ENCODE measurements at places on chromosomes 11 and 22.
A peak's percentile ranks its signal among the peaks of the same experiment; 100 is the strongest.

GRCh38 chr22:37259540-37260029, 15.5 kb upstream of the RAC2 start:
- H3K36me3 ChIP-seq, result no peaks in the 10 kb centered on the region
- peak overlapping the region; percentile 61 for H3K4me3 ChIP-seq
- peak; percentile 51 for DNase-seq
- peaks cover 74% of the 10 kb centered on the region for H3K27me3 ChIP-seq
- H3K4me1 ChIP-seq, result peaks cover 32% of the 10 kb centered on the region

- no peaks in the 10 kb centered on the region for H3K27me3 ChIP-seq
- H3K4me1 ChIP-seq, result peaks cover 20% of the 10 kb centered on the region
- DNase-seq, result no peak
- no peaks in the 10 kb centered on the region for H3K36me3 ChIP-seq
These were observed 451.3 kb upstream of the KIRREL3 start for GRCh38 chr11:127451861-127452260.

- H3K27me3 ChIP-seq, result peaks cover 4% of the 10 kb centered on the region
- H3K36me3 ChIP-seq, result peaks cover 41% of the 10 kb centered on the region
- peaks cover 31% of the 10 kb centered on the region for H3K4me1 ChIP-seq
- DNase-seq, result no peak
These were observed 11.2 kb downstream of the LARGE1 start for GRCh38 chr22:33909075-33909458.

GRCh38 chr11:118226781-118227180, 2.0 kb upstream of the JAML start:
- DNase-seq, result no peak
- H3K27me3 ChIP-seq, result peaks cover 38% of the 10 kb centered on the region
- no peak overlapping the region for H3K27ac ChIP-seq
- no peaks in the 10 kb centered on the region for H3K4me1 ChIP-seq
- no peak overlapping the region for H3K4me3 ChIP-seq

GRCh38 chr11:111983187-111983986, 41.8 kb upstream of the DLAT start:
- H3K4me3 ChIP-seq, result peak overlapping the region; percentile 19
- DNase-seq, result peak; percentile 48
- no peaks in the 10 kb centered on the region for H3K27me3 ChIP-seq
- H3K4me1 ChIP-seq, result peaks cover 39% of the 10 kb centered on the region

DNA sequence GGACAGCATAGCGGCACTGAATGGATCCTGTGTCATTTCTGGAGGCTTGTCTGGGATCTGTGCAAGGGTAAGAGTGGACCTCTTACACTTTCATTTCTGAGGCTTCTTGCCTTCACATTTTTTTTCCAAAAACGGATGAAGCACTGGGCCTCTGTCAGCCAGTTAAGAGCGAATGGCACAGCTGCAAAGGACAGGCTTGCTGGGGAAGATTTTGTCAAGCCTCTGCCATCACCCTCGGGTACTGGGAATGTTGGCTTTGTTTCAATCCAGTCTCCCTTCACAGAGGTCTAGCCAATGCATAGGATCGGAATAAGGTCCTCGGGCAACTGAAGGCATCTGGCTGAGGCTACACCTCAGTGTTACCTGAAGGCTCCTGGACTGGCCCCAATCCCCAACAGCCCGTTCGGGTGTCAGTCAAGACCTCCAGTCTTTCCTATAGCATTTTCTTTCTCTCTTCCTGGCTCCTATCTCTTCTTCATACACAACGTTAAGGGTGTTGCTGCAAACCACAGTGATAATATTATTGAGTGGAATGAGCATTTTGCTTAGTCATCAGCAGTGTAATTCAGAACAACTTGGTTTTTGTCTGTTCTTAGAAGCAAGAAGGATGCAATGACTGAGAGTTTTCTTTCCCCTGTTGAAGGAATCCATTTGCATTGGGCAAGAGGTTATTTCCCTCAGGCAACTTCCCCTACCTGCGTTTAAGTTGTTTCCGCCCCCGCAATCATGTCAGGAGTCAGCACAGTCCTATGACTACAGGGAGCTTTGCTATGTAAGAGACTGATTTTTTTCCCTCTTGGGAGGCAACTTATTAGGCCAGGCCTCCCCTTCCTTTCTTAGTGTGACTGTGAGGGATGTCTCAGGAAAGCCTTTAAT, 22.8 kb downstream of the NPAT start:
- H3K27me3 ChIP-seq, result no peaks in the 10 kb centered on the region
- peak overlapping the region; percentile 70 for H3K27ac ChIP-seq
- peaks cover 11% of the 10 kb centered on the region for H3K4me1 ChIP-seq
- no peak overlapping the region for H3K4me3 ChIP-seq
- H3K36me3 ChIP-seq, result peaks cover 61% of the 10 kb centered on the region
- DNase-seq, result no peak

- no peak overlapping the region for H3K4me3 ChIP-seq
- H3K36me3 ChIP-seq, result peaks cover 2% of the 10 kb centered on the region
- no peaks in the 10 kb centered on the region for H3K27me3 ChIP-seq
- H3K4me1 ChIP-seq, result peaks cover 24% of the 10 kb centered on the region
- no peak for DNase-seq
These were observed 196.2 kb downstream of the TBC1D22A start for GRCh38 chr22:46958658-46959057.

GRCh38 chr11:22192642-22193347, at the start of gene ANO5:
TSS of gene ANO5 (plus strand) at chr11:22193085. CDS start at chr11:22193493, 408 bp downstream.
- H3K36me3 ChIP-seq, result no peaks in the 10 kb centered on the region
- peaks cover 70% of the 10 kb centered on the region for H3K27me3 ChIP-seq
- peaks cover 18% of the 10 kb centered on the region for H3K4me1 ChIP-seq
- H3K27ac ChIP-seq, result no peak within 1 kb of the TSS

- H3K27me3 ChIP-seq, result peaks cover 9% of the 10 kb centered on the region
- peaks cover 5% of the 10 kb centered on the region for H3K36me3 ChIP-seq
- no peak overlapping the region for H3K4me3 ChIP-seq
These were observed 32.9 kb upstream of the CD5 start for GRCh38 chr11:61069427-61069826.

- H3K4me3 ChIP-seq, result no peak overlapping the region
- no peak for DNase-seq
- no peaks in the 10 kb centered on the region for H3K36me3 ChIP-seq
- H3K27me3 ChIP-seq, result peaks cover 36% of the 10 kb centered on the region
- no peak overlapping the region for H3K27ac ChIP-seq
These were observed 15.6 kb downstream of the SIAE start for GRCh38 chr11:124657904-124658303.

DNA sequence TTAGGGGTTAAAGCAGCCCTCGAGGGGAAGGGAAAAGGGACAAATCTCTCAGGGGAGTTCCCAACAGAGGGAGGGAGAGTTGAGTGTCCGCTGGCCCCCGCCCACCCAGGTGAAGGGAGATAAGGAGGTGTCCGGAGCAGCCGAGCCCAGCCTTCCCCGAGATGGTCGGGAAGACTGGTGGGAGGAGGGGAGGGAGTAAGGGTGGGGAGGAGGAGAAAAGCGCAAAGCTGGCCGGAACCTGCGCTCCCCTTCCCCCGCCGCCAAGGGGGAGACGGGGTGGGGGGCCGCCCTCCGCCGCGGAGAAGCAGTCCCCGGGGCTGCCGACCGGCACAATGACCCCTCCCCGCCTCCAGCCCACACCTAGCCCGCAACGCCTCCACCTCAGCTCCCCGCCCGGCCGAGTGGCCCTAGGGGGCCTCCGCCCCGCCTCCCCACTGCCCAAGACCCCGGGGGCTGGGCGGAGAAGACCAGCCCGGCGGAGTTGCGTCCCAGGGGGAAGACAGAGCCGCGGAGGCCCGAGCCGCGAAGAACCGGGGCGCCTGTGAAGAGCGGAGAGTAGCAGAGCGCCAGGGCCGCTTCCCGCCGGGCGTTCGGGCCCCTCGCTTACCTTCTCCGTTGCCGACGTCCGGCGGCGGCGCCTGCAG, 479 bp downstream of the RSF1 start:
- peaks cover 32% of the 10 kb centered on the region for H3K36me3 ChIP-seq
- DNase-seq, result peak; percentile 63
- H3K4me1 ChIP-seq, result peaks cover 26% of the 10 kb centered on the region
- peaks cover 3% of the 10 kb centered on the region for H3K27me3 ChIP-seq
- H3K27ac ChIP-seq, result peak overlapping the region; percentile 97
- H3K4me3 ChIP-seq, result peak overlapping the region; percentile 99

- no peak for DNase-seq
- peaks cover 76% of the 10 kb centered on the region for H3K4me1 ChIP-seq
- H3K27me3 ChIP-seq, result no peaks in the 10 kb centered on the region
- peaks cover 54% of the 10 kb centered on the region for H3K36me3 ChIP-seq
These were observed 230.3 kb upstream of the NARS2 start for GRCh38 chr11:78804991-78805390.

DNA sequence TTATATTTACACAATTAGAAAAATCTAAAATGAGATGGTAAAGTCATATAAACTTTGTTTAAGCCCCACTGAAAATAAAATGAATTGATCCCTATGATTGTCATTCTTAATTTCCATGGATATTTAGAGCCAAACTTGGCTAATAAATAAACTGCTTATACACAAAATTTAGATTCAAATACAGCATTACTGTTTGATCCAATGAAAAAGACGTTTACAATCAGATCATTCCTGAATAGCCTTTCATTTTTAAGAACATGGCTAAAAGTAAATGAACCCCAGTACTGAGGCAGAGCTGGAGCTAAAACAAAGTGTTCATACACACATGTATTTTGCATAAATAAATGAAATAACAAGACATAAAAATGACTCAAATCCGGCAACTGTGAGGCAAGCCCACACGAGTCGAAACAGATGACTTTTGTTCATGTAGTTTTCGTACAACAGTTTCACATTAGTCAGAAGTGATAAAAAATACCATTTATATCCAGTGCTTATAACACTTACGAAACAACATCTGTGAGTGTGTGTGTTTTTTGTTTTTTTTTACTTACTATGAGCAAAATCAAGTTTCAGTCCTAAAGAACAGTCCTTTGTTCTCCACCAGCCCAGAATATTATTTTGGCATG, 386.5 kb downstream of the SOX6 start:
- H3K4me1 ChIP-seq, result peaks cover 46% of the 10 kb centered on the region
- no peaks in the 10 kb centered on the region for H3K27me3 ChIP-seq
- H3K27ac ChIP-seq, result no peak overlapping the region
- no peak overlapping the region for H3K4me3 ChIP-seq
- peaks cover 6% of the 10 kb centered on the region for H3K36me3 ChIP-seq
- no peak for DNase-seq

GRCh38 chr22:50289942-50290630, 17.4 kb downstream of the PLXNB2 start:
- H3K27me3 ChIP-seq, result no peaks in the 10 kb centered on the region
- H3K4me1 ChIP-seq, result peaks cover 15% of the 10 kb centered on the region
- H3K4me3 ChIP-seq, result no peak overlapping the region
- H3K27ac ChIP-seq, result no peak overlapping the region

DNA sequence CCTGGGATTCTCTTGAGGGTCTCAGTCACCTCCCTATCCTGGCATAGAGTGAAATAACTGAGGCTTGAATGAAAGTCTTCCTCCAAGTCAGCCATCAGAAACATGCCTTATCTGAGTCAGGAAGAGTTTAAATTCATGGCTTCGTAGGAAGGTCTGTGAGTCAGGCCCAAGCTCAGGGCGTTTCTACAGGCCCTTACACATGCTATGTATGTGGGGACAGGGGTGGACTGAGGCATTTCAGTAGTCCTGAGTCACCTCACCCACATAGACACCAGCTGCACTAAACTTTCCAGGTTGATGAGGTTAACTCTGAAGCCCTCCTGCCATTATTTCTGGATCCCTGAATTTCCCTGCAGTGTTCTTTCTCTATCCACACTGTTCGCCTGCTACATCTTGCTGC, 134.6 kb upstream of the RCN1 start:
- no peak overlapping the region for H3K4me3 ChIP-seq
- no peak overlapping the region for H3K27ac ChIP-seq
- no peak for DNase-seq
- H3K4me1 ChIP-seq, result peaks cover 5% of the 10 kb centered on the region
- peaks cover 19% of the 10 kb centered on the region for H3K27me3 ChIP-seq
- H3K36me3 ChIP-seq, result no peaks in the 10 kb centered on the region

DNA sequence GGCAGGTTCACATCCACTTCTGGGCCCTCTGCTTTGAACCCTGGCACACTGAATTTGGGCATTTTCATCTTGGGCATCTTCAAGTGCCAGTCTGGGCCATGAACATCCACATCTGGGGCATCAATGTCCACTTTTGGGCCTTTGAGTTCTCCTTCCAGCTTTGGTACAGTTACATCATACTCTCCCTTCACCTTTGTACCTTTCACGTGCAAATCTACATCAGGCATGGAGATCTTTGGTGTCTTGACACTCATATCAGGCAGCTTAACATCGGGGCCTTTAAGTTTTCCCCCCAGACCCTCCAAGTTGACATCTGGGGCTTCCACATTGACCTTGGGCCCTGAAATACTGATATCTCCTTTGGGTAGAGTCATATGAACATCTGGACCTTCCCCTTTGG, 14.5 kb downstream of the AHNAK start:
- no peak overlapping the region for H3K27ac ChIP-seq
- DNase-seq, result no peak
- H3K27me3 ChIP-seq, result peaks cover 7% of the 10 kb centered on the region
- peaks cover 75% of the 10 kb centered on the region for H3K36me3 ChIP-seq
- peaks cover 20% of the 10 kb centered on the region for H3K4me1 ChIP-seq

GRCh38 chr22:17164392-17165024, 5.4 kb upstream of the HDHD5 start:
- peaks cover 8% of the 10 kb centered on the region for H3K27me3 ChIP-seq
- no peak overlapping the region for H3K27ac ChIP-seq
- no peak for DNase-seq
- H3K4me1 ChIP-seq, result peaks cover 6% of the 10 kb centered on the region
- no peak overlapping the region for H3K4me3 ChIP-seq

DNA sequence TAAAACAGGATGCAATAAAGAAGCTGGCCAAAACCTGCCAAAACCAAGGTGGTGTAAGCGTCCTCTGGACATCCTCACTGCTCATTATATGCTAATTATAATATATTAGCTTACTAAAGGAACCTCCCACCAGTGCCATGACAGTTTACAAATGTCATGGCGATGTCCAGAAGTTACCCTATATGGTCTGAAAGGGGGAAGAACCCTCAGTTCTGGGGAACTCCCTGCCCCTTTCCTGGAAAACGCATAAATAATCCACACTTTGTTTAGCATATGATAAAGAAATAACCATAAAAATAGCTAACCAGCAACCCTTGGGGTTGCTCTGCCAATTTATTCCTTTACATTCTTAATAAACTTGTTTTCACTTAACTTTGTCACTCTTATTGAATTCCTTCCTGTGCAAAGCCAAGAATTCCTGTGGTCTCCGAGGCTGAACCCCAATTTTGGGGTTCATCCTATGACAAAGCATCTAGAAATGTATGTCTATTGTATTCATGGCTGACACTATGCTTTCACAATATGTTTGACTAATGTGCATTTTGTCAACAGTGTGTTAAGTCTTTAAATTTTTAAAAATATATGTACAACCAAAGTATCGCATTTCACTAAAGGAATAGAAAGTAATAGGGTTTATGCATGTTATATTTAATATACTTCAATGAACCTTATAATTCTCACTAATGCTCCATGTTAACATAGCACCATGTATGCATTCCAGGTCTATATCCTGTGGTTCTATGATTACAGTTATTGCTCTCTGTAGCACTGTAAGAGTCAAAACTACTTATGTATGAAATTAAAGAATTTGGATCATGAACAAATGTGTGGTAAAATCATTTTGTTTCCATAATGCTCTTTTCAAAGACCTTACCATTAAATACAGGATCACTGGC, 25.1 kb downstream of the LGR4 start:
- H3K4me1 ChIP-seq, result peaks cover 49% of the 10 kb centered on the region
- peaks cover 39% of the 10 kb centered on the region for H3K36me3 ChIP-seq
- DNase-seq, result no peak
- H3K27me3 ChIP-seq, result no peaks in the 10 kb centered on the region
- no peak overlapping the region for H3K27ac ChIP-seq

Measured in nephron progenitor cell (in vitro differentiated cells).